Frontal cortex (tissue), 4 donors: ENCODE measurements at places on chromosomes 11 and 22. TPM values are rescaled to one million over a fixed set of nuclear protein-coding genes. Genes with fewer than 3 reads are reported as not detected.

DNA sequence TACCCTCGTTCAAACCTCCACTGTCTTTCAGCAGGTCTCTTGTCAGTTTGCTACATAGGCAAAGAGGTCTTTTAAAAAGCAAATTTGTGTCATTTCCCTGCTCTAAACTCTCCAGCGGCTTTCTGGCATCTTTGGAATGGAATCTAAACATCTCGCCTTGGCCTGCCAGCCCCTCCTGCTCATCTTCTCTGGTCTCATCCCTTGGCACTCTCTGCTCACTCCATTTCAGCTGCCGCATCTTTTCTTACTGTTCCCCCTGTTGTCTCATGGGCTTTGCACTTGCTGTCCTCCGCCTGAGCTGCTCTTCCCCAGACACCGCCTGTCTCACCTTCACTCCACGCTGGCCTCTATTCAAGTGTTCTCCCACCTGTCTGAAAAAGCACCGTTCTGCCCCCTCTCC lies 46.6 kb downstream of the BMAL1 start:
- no peak for DNase-seq

GRCh38 chr11:128345316-128345715 lies 242.0 kb downstream of the ETS1 start:
- DNase-seq = no peak

DNA sequence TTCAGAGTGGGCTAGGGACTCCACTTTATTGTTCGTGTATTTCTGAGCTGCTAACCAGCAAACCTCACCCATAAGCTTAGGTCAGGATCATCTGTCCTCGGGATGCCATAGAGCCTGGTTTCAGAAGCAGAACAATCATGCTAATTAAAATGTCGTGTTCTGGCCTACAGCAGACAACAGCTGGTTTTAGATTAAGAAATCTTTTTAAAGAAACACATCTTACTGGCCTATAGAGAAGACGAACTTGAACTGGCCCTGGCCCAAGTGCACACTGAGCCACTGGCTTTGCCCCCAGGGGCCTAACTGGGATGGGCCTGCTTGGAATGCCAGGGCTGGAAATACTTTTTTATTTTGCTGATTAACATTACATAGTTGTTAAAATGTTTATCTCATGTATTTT lies 63.2 kb downstream of the ALX4 start:
- no peak for DNase-seq

- no peak for DNase-seq
Observed at GRCh38 chr11:103959279-103959942, 77.0 kb upstream of the DDI1 start.

GRCh38 chr11:45100339-45100738 lies 46.1 kb upstream of the PRDM11 start:
- no peak for DNase-seq

SEZ6L gene
- 51.8 TPM for total RNA-seq

OR6A2 gene
- total RNA-seq = 0.41 TPM
